Liver (tissue), 10 donors: ENCODE measurements at places on chromosomes 7 and 10. TPM values are rescaled to one million over a fixed set of nuclear protein-coding genes. Genes with fewer than 3 reads are reported as not detected.
A peak's percentile ranks its signal among the peaks of the same experiment; 100 is the strongest.

GRCh38 chr7:115708013-115708341, 322.6 kb downstream of the TFEC start:
- no peak overlapping the region for H3K4me3 ChIP-seq
- no peak for DNase-seq
- H3K4me1 ChIP-seq = no peaks in the 10 kb centered on the region
- H3K27ac ChIP-seq = no peak overlapping the region
- H3K36me3 ChIP-seq = no peaks in the 10 kb centered on the region

The PON3 gene
- total RNA-seq = 256 TPM

DNA sequence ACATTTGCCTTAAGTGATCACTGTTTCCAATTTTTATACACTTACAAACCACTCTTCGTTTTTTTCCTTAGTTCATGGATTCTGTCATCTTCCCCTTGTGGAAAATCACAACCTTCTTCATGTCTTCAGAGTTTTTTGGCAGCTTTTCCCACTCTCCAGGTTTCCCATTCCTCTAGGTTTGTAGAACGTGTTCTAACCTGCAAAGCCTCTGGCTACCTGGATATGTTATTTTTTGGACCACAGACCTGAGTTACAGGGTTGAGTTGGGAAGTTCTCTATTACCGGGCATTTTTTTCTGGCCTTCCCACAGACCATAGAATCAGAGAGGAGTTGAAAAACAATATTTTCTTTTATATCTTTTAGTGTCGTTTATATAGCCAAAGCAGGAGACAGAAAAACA, 30.2 kb downstream of the NRG3 start:
- no peaks in the 10 kb centered on the region for H3K27me3 ChIP-seq
- DNase-seq = no peak
- H3K27ac ChIP-seq = no peak overlapping the region
- no peaks in the 10 kb centered on the region for H3K36me3 ChIP-seq
- H3K4me1 ChIP-seq = no peaks in the 10 kb centered on the region

DNA sequence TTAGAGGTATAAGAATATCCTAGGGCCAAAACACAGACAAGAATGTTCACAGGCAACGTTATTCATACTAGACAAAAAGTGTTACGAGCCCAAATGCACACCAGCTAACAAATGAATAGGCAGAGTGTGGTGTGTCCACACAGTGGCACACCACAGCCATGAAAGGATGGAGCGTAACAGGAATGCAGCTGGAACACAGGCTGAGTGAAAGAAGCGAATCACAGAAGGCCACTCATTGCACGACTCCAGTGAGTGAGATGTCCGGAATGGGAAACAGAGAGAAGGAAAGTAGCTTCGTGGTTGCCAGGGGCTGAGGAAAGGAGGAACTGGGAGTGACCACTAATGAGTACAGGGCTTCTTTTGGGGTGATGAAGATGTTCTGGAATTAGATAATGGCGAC, 198.8 kb downstream of the TNS3 start:
- H3K27me3 ChIP-seq = no peaks in the 10 kb centered on the region
- H3K36me3 ChIP-seq = peaks cover 5% of the 10 kb centered on the region
- H3K4me1 ChIP-seq = no peaks in the 10 kb centered on the region
- no peak for DNase-seq

GRCh38 chr7:38656968-38657367, 25.8 kb upstream of the AMPH start:
- no peak overlapping the region for H3K4me3 ChIP-seq
- H3K27ac ChIP-seq = no peak overlapping the region
- no peaks in the 10 kb centered on the region for H3K36me3 ChIP-seq
- no peak for DNase-seq

The TFEC gene
- total RNA-seq = 3.1 TPM

DNA sequence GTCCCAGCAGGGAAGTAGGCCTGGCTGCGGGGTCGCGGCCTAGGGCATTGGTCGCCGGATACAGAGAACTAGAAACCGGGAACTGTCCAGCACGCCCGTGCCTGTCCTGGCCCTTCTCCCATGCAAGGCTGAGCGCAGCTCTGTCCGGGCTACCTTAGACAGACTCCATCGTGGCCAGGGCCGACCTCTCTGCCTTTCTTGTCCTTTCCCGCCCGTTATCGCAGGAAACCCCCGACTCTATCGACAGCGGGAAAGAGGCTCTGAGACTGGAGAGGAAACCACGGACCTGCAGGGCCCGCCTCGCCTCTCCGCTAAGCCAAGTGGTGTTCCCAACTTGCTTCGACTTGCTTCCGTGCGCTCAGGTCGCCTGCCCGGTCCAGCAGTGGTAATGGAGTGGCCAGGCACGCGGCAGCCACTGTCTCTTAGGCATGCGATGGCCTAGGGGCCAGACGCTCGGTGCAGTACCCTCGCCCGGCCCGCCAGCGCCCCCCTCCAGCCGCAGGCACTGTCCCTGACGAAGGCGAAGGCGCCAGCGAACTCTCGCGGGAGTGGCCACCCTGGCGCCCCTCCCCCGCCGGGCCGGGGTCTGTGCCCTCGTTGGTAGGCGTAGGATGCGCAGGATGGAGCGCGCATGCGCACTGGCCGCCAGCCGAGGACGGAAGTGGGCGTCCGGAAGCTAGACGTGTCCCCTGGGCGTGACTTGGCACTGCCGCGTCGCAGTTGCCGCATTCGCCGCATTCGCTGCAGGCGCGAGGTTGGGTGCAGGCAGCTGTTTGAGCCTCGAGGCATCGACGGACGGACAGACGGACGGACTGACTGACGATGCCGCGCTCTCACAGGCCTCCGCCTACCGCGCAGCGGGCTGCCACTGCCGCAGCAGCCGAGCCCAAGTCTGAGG, 54.4 kb downstream of the MCMBP start:
- H3K36me3 ChIP-seq = no peaks in the 10 kb centered on the region
- H3K27ac ChIP-seq = no peak overlapping the region
- no peaks in the 10 kb centered on the region for H3K4me1 ChIP-seq
- H3K4me3 ChIP-seq = no peak overlapping the region
- peak; percentile 76 for DNase-seq

GRCh38 chr10:132514821-132515520, 22.6 kb upstream of the INPP5A start:
- H3K27me3 ChIP-seq = no peaks in the 10 kb centered on the region
- H3K27ac ChIP-seq = no peak overlapping the region
- H3K4me1 ChIP-seq = peaks cover 17% of the 10 kb centered on the region
- no peak for DNase-seq

DNA sequence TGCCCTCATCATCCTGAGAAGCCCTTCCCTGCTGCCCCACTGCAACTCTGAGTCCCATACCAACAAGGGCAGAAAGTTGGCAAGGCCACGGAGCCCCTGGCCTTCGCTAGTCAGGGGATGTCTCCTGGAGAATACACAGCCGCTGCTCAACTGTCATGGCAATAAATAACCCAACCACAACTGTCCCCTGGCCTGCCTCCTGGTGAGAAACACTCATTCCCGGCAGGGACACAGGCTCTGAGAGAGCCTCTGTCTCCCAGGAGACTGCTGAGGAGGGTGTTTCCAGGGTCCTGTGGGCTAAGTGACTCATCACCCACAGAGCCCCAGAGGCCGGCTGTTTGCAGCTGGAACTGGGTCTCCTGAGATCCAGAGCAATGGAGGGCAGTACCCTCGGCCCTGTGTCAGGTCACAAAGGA, 354.1 kb downstream of the TNS3 start:
- no peaks in the 10 kb centered on the region for H3K36me3 ChIP-seq
- no peaks in the 10 kb centered on the region for H3K27me3 ChIP-seq
- H3K4me1 ChIP-seq = no peaks in the 10 kb centered on the region
- no peak overlapping the region for H3K4me3 ChIP-seq
- H3K27ac ChIP-seq = no peak overlapping the region
- no peak for DNase-seq

The RAPGEF5 gene
- 16.4 TPM for total RNA-seq

DNA sequence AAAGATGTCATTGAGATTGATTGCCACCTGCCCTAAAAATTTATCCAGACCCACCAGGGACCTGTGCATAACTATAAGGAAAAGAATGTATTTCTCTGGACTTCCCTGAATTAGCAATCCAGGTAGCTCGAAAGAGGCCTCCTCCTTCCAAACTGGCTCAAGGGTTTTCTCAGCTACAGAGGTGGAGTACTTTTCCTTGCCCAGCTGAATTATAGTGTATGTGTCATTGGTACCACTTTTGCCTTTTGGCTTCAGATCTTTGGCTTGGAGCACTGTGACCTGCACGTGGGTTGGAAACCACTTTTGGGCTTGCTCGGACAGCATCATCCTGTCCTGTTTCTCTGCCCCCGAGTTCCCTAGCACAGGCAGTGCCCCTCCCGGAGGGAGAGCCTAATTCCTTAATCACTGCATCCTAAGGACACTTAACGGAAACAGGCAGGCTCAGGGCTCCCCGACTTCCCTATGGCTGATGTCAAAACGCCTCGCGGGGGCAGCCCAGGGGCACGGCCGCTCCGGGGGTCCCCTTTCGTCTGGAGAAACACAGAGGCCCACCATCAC, 825 bp downstream of the RAB11FIP2 start:
- peak overlapping the region; percentile 75 for H3K27ac ChIP-seq
- H3K27me3 ChIP-seq = no peaks in the 10 kb centered on the region
- peak overlapping the region; percentile 67 for H3K4me3 ChIP-seq

The OR9A2 gene
- total RNA-seq = not detected

DNA sequence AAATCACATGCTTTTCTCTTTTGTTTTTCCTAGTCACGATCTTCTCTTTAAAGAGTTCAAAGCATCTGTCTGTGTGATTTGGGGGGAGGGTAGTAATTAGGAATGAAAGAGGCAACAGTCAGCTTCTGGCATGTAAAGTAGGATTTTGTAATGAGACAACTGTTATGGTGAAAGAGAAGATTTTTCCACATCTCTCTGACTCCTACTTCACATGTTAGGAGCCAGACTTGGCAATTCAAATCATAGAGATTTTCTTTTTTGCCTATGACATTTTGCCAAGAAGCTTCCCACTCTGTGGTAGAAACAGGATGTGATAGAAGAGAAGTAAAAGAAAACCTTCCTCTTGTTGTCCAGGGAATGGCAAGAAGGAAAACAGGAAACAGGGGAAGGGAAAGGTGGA, 38.3 kb upstream of the KLHL7 start:
- H3K36me3 ChIP-seq = no peaks in the 10 kb centered on the region
- DNase-seq = no peak
- no peaks in the 10 kb centered on the region for H3K27me3 ChIP-seq
- no peaks in the 10 kb centered on the region for H3K4me1 ChIP-seq
